ENCODE measurements at places on chromosomes 5 and 9. TPM values are rescaled to one million over a fixed set of nuclear protein-coding genes. Genes with fewer than 3 reads are reported as not detected.

Gene TMEM232
- polyA plus RNA-seq, result 8.7 TPM

DNA sequence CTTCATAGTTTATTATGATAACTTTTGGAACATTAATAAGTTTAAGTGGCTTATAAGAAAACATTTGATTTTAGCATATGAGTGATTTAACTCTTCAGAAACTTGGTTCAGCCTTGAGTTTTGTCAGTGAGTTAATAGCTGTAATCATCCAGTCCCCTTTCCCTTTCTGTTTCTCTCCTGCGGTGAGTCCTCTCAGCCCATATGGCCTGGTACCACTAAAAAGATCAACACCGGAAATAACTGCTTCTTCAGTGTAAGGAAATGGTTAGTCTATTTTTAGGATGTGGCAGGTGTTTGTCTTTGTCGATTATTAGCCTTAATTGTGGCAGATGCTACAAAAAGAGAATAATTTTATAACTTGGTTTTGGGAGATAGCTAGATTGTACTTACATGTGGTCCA is 120.2 kb upstream of the GRHPR start:
- no peak for DNase-seq

Gene PCDHA7
- 0.22 TPM for polyA plus RNA-seq

GRCh38 chr5:160260881-160261815 is 31.8 kb downstream of the FABP6 start:
- no peak for DNase-seq

Gene SVEP1
- 6.1 TPM for polyA plus RNA-seq

Gene C5orf58
- polyA plus RNA-seq, result 0.11 TPM

DNA sequence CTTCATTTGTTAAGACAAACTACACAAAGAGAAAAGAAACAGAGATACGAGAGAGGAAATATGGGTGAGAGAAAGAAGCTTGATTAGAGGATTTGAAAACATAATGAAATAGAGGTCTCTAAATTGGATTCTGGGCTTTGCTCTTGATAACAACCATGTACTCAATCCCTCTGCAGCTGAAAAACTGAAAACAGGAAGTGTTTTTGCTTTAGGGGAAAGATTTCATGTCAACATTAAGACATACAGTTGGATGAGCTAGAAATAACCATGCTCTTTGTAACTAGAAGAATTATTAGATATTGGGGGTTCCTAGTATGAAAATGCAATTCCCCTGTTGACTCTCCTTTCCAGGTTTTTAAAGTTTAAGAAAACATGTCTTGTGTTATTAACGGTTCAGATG is 21.9 kb downstream of the CRHBP start:
- no peak for DNase-seq

- no peak for DNase-seq
Measured at GRCh38 chr5:109141222-109142200, 268.3 kb downstream of the PJA2 start.

DNA sequence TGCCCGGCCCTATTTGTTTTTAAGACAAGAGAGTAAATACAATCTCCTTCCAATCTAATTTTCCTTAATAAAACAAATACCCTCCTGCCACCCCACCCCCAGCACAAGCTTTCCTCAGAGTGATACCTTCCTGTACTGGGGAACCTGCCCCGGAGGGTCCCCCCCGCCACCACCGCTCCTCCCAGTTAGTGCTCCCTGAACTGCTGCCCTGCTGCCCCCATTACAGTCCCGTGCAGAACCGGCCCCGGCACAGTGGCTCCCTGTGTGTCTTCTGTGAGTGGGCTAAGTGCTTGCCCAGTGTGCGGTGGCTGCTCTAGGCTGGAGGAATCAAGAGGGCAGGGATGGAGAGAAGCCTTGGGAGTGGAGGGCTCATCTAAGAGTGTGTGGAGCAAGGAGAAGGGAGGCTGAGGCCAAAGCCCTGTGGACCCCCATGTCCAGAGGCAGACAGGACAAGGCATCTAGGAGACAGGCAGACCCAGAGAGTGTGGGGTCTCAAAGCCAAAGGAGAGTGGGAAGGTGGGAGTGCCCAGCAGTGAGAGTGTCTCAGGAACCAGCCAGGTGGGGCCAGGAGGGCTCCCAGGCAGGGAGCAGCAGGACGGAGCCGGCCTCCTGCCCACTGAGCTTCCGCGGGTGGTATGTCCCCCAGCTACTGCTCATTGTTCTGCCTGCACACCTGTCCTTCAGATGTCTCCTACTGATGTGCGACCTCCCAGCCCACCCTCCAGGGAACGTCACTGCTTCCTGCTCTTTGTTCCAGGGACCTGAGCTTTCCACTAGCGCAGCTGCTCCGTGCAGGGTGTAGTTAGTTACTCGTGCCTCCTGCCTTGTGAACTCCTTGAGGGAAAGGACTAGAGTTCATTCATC is 129.0 kb downstream of the DAB2IP start:
- DNase-seq, result no peak

DNA sequence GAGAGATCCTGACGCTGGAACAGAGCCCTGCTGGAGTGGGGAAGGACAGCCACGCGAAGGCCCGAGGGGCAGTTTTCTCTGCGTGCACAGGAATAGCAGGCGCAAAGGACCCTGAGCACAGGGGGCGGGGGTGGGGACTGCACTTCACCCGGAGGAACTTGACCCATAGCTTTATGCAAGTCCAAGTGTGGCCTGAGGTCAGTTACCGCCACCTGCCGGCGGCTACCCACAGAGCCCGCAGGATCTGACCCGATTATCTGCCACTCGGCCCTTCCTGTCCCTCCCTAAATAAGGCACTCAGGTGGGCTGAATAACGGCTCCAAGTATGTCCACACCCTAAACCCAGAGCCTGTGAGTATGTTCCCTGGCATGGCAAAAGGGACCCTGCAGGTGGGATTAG is 65.4 kb upstream of the FCN1 start:
- no peak for DNase-seq

DNA sequence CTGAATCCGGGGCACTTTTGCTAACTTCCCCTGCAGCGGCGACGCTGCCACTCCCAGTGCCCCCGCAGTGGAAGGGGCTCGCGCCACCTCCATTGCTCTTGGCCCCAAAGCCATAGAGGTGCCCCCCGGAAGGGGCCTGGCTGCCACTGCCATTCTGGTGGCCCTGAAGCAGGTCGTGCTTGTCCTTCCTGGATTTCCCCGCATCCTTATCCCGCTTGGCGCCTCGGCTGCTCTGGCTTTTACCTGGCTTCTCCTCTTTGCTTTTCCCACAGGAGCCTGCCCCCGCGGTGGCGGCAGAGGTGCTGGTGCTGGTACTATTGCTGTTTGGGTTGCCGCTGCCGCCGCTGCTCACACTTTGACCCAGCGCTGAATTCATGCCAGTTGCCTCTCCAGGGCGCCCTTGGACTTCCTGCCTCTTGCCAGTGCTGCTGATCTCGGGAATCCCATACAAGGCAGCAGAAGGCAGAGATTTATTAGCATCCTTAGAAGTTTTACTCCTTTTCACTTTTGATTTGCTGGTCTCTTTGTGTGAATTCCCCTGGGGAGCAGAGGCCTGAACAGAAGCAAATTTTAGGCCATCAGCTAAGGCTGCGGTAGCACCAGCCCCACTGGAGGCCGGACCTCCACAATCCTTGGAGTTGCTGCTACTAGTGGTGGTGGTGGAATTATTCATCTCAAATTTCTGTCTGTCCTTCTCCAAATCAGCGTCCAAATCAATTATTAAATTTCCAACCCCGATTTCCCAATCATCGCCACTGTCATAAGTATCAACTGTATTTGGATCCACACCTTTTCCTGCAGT is 2.1 kb downstream of the ZNF608 start:
- DNase-seq, result no peak

GRCh38 chr5:179065703-179066102 is 5.5 kb downstream of the ZNF354C start:
- no peak for DNase-seq

DNA sequence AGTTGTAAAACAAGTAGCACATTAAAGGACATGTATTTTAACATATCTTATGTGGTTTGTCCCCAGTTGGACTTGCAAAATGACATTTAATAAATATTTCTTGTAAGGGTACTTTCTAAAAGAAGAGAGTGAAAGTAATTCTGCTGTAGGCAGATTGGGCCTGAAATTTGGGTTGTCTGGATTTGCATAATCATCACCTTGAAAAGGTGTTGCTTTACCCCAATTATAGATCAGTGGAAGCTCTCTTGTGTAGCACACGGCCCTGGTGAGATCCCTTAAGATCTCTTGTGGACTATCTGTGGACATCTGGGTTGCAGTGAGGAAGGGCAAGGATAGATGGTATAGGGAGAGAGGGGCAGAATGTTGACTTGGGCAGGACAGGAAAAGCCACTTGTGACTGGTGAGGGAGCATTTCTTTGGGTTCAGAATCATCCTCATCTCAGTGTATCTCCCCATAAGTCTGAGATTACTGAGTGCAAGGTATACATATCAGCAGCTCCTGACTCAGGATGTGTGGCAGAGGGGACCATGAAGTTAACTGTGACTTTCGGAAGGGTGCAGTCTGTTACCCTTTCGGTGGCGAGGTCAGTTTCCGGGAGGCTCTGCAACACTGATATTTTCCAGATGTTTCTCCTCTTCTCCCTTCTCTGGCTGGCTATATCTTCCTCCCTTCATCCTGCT is 2.0 kb upstream of the TNFAIP8 start:
- no peak for DNase-seq

Gene SLC22A4
- polyA plus RNA-seq, result 5.1 TPM

Gene PTPRD
- 101 TPM for polyA plus RNA-seq

Gene LTC4S
- polyA plus RNA-seq, result 2.6 TPM

GRCh38 chr9:83800236-83801033 is 17.1 kb downstream of the GKAP1 start:
- no peak for DNase-seq

DNA sequence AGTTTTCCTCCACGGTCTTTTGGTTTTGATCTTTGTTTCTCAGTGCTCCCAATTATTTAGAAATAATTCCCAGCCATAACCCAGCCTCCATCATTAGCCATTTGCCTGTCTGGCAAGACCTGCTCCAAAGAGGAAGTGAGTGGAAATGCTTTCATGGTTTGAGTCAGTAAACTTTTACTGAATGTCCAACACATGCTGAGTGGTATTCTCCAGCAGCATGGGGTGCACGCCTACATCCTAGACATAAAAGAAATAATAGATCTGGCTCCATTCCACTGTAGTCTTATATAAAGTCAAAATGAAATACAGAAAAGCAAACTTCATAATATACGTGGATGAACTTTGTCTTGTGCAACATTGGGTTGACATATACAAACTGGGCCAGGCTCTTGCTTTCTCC is 757.2 kb downstream of the TLE1 start:
- DNase-seq, result no peak

GRCh38 chr5:155726267-155726666 is 600.7 kb upstream of the SGCD start:
- no peak for DNase-seq

GRCh38 chr5:39399135-39400036 is 25.4 kb downstream of the DAB2 start:
- DNase-seq, result no peak

Gene GDNF
- 12.9 TPM for polyA plus RNA-seq

Gene RORB
- 0.13 TPM for polyA plus RNA-seq

Gene SLC28A3
- not detected for polyA plus RNA-seq

Gene TAF11L12
- polyA plus RNA-seq, result not detected

GRCh38 chr9:97487107-97487506 is 14.4 kb upstream of the TMOD1 start:
- no peak for DNase-seq

- DNase-seq, result no peak
Measured at GRCh38 chr5:148005788-148006520, 57.8 kb upstream of the SPINK5 start.

Gene TTC16
- 0.14 TPM for polyA plus RNA-seq

- no peak for DNase-seq
Measured at GRCh38 chr5:111168608-111169007, 55.6 kb upstream of the CAMK4 start.

GRCh38 chr5:120841830-120842229 is 377.7 kb downstream of the PRR16 start:
- DNase-seq, result no peak

- no peak for DNase-seq
Measured at GRCh38 chr9:1536522-1537170, 478.5 kb upstream of the SMARCA2 start.

DNA sequence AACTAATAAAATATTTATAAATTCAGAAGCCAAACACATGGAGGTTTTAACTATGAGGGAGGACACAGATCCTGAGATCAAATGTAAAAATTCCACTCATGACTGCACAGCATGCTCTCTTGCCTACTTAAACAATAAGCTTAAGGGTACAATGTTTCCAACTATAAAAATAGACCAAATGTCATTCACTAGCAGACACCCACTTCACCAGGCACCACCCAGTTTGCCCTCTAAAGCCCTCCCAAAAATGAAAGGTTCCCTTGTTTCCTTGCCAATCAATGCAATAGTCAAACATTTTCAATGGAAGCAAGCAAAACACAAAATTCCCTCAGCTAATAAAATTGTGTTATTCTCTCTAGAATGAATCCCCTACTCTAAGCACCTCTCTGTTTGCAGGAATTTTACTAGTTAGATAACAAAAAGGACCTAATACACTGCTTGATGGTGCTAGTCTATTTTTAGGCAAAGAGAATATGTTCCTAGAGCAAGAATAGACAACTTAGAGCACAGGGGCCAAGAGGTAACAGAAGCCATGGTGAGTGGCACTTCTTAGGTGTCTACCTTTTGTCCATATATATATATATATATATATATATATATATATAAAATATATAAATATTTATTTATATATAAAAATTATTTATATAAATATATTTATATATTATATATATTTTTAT is 135.3 kb downstream of the HOMER1 start:
- DNase-seq, result no peak

GRCh38 chr9:104863180-104863883 is 64.6 kb downstream of the ABCA1 start:
- peak; percentile 37 for DNase-seq

Gene CDHR2
- polyA plus RNA-seq, result 18.9 TPM

Gene IL4
- polyA plus RNA-seq, result not detected

GRCh38 chr9:132041798-132042197 is 37.9 kb downstream of the MED27 start:
- DNase-seq, result no peak

- DNase-seq, result no peak
Measured at GRCh38 chr9:123658792-123659191, 271.1 kb downstream of the DENND1A start.

DNA sequence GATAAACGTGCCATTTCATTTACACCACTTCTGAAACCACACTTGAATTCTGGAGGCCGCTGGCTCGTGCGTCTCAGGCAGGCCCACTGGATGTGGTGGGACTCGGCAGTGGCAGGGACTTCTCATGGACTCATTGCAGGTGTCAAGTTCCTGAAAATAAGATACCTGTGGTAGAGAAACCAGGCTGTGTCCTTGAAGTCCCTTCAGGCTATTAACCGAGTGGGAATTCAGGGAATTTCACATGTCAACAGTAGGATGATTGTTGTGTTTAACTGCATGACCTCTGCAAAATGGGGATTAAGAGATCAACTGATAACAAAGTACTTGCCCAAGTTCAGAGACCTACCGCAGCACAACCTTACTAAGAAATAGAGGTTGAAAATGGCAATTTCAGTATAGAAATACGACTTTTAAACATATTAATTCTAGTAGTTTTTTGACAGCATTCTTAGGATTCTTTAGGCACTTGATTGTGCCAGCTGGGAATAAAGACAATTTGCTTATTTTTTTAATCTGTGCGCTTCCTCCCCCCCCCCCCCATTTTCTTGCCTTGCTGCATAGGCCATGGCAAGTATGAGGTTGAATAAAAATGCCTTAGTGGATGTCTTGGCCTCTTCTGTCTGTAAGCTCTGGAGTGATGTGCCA is 26.8 kb downstream of the TRIP13 start:
- no peak for DNase-seq

GRCh38 chr5:54195701-54196100 is 114.7 kb downstream of the ARL15 start:
- no peak for DNase-seq

Gene GDF9
- 1.7 TPM for polyA plus RNA-seq

Gene INSL4
- polyA plus RNA-seq, result not detected

Gene HNRNPA0
- 65.1 TPM for polyA plus RNA-seq

Gene BTNL9
- polyA plus RNA-seq, result 5.4 TPM
